Activated naive CD4-positive, alpha-beta T cell treated with anti-CD3 and anti-CD28 coated beads, Interleukin-2, amount 10 ng/mL, durations not matched to agents 7 days and 5 days (primary cell): ENCODE measurements at places on chromosomes 5 and 9.

DNA sequence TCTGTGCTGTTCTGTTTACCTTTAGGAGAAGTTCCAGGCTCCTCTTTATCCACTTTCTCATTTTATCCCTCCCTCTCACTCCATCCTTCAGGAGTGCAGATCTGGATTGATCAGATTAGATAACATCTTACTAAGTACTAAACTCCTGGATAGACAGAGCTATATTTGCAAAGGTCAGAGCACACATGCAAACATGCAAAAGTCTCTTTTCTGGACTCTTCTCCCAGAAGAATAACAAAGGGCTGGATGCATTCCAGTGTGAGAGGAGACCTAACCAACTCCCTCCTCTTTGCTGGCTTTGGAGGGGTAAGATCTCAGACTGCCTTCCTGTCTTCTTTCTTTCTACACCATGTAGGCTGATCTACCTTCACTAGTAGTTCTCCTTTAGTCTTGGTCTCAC lies 21.4 kb downstream of the GARNL3 start:
- no peak overlapping the region for H3K4me3 ChIP-seq
- no peaks in the 10 kb centered on the region for H3K36me3 ChIP-seq
- H3K27me3 ChIP-seq: peaks cover 42% of the 10 kb centered on the region
- no peaks in the 10 kb centered on the region for H3K4me1 ChIP-seq
- no peak overlapping the region for H3K27ac ChIP-seq
- DNase-seq: no peak

DNA sequence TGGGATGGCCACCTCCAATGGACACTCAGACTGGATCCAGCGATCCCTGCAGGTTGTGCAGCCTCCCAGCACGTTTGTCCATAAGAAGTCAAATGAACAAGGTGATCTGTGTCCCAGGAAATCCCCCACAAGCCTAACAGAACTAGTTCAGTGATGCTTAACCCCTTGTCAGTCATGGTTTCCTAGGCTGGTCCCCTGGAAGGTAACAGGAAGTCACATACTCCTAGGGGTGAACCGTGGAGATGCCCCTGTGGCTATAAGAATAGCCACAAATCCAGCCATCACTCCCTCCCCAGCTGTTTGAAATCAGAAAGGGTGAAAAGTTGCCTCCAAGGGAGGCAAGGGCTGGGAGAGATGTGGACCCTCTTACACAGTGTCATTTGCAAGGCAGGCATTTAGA lies 22.5 kb downstream of the PAX5 start:
- no peaks in the 10 kb centered on the region for H3K4me1 ChIP-seq
- H3K27ac ChIP-seq: no peak overlapping the region
- H3K27me3 ChIP-seq: peaks cover 66% of the 10 kb centered on the region
- no peak for DNase-seq
- no peaks in the 10 kb centered on the region for H3K36me3 ChIP-seq

DNA sequence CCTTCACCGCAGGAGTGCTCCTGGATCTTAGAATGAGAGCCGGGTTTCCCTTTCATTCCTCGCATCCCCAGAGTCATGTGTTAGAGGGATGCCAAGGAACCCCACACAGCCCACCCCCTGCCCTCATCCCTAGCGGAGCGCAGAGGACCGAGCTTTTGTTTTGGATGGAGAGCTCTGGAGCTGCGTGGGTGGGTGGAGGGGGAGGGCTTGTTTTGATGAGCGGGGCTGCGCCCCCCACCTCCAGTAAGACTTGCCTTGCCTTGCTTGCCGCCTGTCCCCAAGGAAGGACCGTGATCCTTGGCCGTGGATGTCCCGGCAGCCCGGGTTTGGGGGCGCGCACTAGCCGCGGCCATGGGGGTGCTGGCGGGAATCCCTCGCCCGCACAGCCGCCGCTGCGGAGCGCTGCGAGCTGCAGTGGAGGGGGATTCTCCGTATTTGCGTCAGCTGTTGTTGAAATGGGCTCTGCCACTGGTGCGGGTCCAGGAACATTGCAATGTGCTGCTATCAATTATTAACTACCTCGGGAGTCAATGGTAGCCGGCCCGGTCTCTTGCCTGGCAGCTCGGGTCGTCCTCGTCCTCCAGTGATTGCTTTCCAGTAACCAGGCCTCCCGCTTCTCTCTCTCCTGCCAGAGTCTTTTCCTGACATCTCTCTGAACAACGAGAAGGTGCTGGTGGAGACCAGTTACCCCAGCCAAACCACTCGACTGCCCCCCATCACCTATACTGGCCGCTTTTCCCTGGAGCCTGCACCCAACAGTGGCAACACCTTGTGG lies 1.0 kb downstream of the EGR1 start:
- no peak for DNase-seq
- peaks cover 3% of the 10 kb centered on the region for H3K36me3 ChIP-seq
- H3K27me3 ChIP-seq: peaks cover 48% of the 10 kb centered on the region
- peaks cover 12% of the 10 kb centered on the region for H3K4me1 ChIP-seq
- peak overlapping the region; percentile 78 for H3K27ac ChIP-seq
- peak overlapping the region; percentile 74 for H3K4me3 ChIP-seq

DNA sequence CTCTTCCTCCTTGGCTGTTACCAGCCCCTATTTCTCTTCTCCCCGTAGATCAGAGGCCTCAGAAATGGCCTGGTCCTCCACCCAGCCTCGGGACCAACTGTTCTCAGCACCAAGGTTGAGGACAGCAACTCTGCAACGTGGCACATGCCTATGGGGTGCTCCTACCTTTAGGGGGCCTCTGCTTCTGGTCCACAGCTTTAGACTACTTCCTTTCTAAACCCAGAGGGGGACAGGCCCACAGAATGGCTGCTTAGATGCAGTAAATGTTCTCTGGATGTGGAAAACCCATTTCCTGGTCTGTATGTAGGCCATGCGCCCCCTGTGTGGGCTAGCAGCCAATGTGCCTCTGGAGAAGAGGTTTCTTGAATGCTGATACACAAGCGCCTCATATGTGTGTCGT lies 68.4 kb downstream of the NRG2 start:
- DNase-seq: no peak
- no peaks in the 10 kb centered on the region for H3K4me1 ChIP-seq
- peaks cover 45% of the 10 kb centered on the region for H3K27me3 ChIP-seq
- no peak overlapping the region for H3K27ac ChIP-seq

GRCh38 chr5:136423944-136424606 lies 58.7 kb upstream of the TRPC7 start:
- H3K4me3 ChIP-seq: no peak overlapping the region
- no peaks in the 10 kb centered on the region for H3K4me1 ChIP-seq
- H3K27me3 ChIP-seq: no peaks in the 10 kb centered on the region
- no peak for DNase-seq
- no peaks in the 10 kb centered on the region for H3K36me3 ChIP-seq

- peaks cover 8% of the 10 kb centered on the region for H3K4me1 ChIP-seq
- peaks cover 3% of the 10 kb centered on the region for H3K27me3 ChIP-seq
- H3K36me3 ChIP-seq: no peaks in the 10 kb centered on the region
- H3K27ac ChIP-seq: no peak overlapping the region
- H3K4me3 ChIP-seq: no peak overlapping the region
- DNase-seq: no peak
These were observed 12.5 kb upstream of the ZSWIM6 start for GRCh38 chr5:61319388-61320146.

DNA sequence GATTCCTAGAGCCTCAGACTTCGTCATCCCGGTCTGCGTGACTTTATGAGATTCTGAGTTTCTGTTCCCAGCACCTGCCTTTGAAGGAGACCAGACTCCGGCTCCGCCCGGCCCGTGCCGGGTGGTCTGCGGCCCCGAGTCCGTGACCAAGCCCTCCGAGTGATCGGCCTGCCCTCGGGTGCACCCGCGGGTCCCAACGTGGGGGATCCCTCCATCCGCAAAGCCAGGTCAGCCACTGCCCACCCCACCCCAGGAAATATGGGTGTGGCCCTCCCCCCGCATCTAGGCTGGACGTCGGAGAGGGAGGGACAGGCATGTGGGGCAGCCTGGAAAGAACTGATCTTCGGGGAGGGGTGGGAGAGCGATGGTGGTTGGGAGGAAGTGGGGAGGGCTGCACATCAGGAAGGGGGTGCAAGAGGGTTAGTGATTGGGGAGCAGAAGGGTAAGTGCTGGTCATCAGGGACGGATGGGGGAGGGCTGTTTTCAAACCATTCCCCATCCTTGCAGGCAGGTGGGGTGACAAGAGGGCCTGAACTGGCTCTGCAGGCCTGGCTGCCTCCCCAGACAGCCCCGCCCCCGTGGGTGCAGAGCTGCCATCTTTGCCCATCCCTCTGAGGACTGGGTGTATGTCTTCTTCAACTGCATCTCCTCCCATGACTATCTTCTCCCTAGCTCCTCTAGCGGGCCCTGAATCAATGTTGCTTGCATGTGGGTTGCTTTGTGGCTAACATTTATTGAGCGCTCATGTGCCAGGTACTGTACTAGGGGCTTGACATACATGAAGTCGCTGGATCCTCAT lies 747 bp downstream of the LRSAM1 start:
- peak overlapping the region; percentile 97 for H3K27ac ChIP-seq
- peaks cover 47% of the 10 kb centered on the region for H3K36me3 ChIP-seq
- H3K27me3 ChIP-seq: peaks cover 4% of the 10 kb centered on the region

- H3K27ac ChIP-seq: no peak overlapping the region
- no peaks in the 10 kb centered on the region for H3K4me1 ChIP-seq
- peak; percentile 63 for DNase-seq
- H3K27me3 ChIP-seq: peaks cover 5% of the 10 kb centered on the region
- no peak overlapping the region for H3K4me3 ChIP-seq
- H3K36me3 ChIP-seq: no peaks in the 10 kb centered on the region
These were observed 49.9 kb upstream of the GPR151 start for GRCh38 chr5:146565764-146566367.

- no peaks in the 10 kb centered on the region for H3K27me3 ChIP-seq
- H3K4me3 ChIP-seq: peak overlapping the region; percentile 89
- DNase-seq: no peak
These were observed 1.7 kb downstream of the MEGF9 start for GRCh38 chr9:120712539-120713031.

GRCh38 chr5:60410427-60410826 lies 289.5 kb downstream of the DEPDC1B start:
- no peaks in the 10 kb centered on the region for H3K27me3 ChIP-seq
- H3K4me3 ChIP-seq: no peak overlapping the region
- DNase-seq: no peak
- H3K36me3 ChIP-seq: no peaks in the 10 kb centered on the region

DNA sequence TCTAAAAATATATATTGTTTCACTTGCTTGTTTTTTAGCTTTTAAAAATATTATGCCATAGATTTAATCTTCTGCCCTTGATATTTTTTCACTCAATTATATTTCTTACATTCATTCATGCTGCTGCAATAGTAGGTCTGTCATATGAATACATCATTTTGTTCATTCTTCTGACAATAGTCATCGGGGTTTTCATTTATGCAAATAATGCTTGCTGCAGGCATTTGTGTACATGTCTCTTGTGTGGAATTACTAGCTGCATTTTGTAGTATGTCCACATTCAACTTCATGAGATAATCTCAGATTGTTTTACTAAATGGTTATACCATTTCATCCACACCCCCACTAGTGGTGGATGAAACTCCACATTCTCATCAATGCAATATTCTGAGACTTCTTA lies 5.3 kb upstream of the PLPP1 start:
- H3K27ac ChIP-seq: peak overlapping the region; percentile 90
- H3K4me3 ChIP-seq: peak overlapping the region; percentile 1
- DNase-seq: no peak
- no peaks in the 10 kb centered on the region for H3K36me3 ChIP-seq

- H3K4me1 ChIP-seq: no peaks in the 10 kb centered on the region
- H3K4me3 ChIP-seq: no peak overlapping the region
- no peak overlapping the region for H3K27ac ChIP-seq
- H3K36me3 ChIP-seq: no peaks in the 10 kb centered on the region
- H3K27me3 ChIP-seq: no peaks in the 10 kb centered on the region
These were observed 26.6 kb downstream of the PCDHAC2 start for GRCh38 chr5:140992828-140993227.

- DNase-seq: no peak
- H3K4me3 ChIP-seq: no peak overlapping the region
- H3K27me3 ChIP-seq: no peaks in the 10 kb centered on the region
- H3K27ac ChIP-seq: no peak overlapping the region
- H3K36me3 ChIP-seq: no peaks in the 10 kb centered on the region
- H3K4me1 ChIP-seq: no peaks in the 10 kb centered on the region
These were observed 32.7 kb downstream of the ZFAND5 start for GRCh38 chr9:72332351-72332750.

DNA sequence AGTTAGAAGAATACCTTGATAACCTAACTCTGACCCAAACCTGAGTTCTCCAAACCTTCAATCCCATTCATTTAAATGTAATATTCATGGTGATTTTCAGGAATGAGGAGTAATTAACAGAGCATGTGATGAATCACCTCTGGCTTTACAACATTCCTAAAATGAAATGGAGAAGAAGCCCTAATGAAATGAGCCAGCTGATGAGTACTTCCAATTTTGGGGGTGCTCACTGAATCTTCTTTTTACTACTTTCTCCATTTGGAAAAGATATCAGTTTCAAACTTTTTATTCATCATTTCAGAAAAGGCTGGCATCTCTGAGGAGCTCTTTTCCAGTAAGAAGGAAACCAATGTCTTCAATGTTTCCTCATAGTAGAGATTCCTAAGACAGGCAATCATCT lies 2.9 kb upstream of the SPINK5 start:
- no peak overlapping the region for H3K27ac ChIP-seq
- no peaks in the 10 kb centered on the region for H3K4me1 ChIP-seq
- no peak overlapping the region for H3K4me3 ChIP-seq
- H3K36me3 ChIP-seq: no peaks in the 10 kb centered on the region
- no peaks in the 10 kb centered on the region for H3K27me3 ChIP-seq

DNA sequence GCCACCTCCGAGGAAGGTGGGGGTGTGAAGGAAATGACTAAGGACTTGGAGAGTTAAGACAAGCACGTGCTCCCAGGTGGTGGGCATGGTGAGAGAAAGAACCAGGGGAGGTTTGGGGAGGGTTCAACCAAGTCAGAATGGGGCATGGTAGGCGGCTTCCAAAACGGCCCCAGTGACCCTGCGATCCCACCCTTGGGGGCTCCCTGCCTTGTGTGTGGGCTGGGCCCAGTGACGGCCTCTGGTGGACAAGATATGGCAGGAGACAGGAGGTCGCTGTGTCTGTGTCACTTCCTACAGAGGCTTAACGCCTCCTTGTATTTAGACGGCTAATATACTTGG lies 51.3 kb upstream of the IRX4 start:
- no peak overlapping the region for H3K4me3 ChIP-seq
- peaks cover 47% of the 10 kb centered on the region for H3K27me3 ChIP-seq
- DNase-seq: no peak
- H3K27ac ChIP-seq: no peak overlapping the region
- no peaks in the 10 kb centered on the region for H3K36me3 ChIP-seq

- DNase-seq: no peak
- H3K4me3 ChIP-seq: no peak overlapping the region
- no peak overlapping the region for H3K27ac ChIP-seq
- no peaks in the 10 kb centered on the region for H3K4me1 ChIP-seq
- H3K27me3 ChIP-seq: peaks cover 62% of the 10 kb centered on the region
These were observed 23.0 kb downstream of the SLC9A3 start for GRCh38 chr5:501105-501830.

DNA sequence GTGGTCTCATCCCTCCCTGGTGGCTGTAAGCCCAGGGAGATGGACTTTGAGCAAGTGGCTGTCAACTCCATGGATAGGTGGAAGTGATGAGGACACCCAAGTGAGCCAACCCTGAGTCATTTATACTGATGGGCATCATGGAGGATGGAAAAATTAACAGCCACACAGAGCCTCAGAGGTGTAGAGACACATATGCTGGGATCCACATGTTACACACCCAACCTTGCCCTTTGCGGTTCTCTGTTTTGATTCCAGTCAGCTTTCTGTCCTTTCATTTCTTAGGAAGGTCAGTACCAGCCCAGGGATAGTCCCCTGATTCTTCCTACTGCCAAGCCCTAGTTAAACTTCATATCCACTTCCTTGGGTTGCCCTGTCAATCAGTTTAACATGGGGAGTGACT lies 51.9 kb downstream of the PSAT1 start:
- H3K4me1 ChIP-seq: peaks cover 26% of the 10 kb centered on the region
- H3K4me3 ChIP-seq: no peak overlapping the region
- no peak for DNase-seq
- no peak overlapping the region for H3K27ac ChIP-seq
- H3K27me3 ChIP-seq: no peaks in the 10 kb centered on the region
- H3K36me3 ChIP-seq: peaks cover 3% of the 10 kb centered on the region
